ENCODE measurements at places on chromosomes 1 and 21. TPM values are rescaled to one million over a fixed set of nuclear protein-coding genes. Genes with fewer than 3 reads are reported as not detected.

Gene CNIH3
- total RNA-seq: 4.7 TPM

- peak; percentile 75 for DNase-seq
Measured at GRCh38 chr1:34681480-34682451, 73.1 kb upstream of the GJB5 start.

- no peak for DNase-seq
Measured at GRCh38 chr1:24932725-24933294, 2.7 kb upstream of the RUNX3 start.

GRCh38 chr1:169511316-169512005, 25.7 kb upstream of the SLC19A2 start:
- DNase-seq: no peak

DNA sequence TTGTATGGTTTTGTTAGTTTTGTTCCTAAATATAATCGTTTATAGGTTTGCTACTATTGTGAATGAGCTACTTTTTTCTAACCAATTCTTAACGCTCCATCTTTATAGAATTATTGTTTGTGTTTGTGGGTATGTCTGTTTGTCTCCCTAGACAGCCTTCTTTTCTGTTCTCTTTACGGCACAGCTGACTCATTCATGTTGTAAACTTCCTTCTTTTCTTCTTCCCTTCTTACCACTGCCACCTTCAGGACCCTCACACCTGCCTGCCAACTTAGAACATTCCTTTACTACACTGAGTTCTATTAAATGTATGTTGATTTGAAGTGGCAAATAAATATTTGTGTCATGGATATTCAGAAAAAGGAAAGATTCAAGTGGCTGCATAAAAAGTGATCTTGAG, 29.1 kb downstream of the AK5 start:
- no peak for DNase-seq

Gene PRDM16
- total RNA-seq: 21.4 TPM

Gene SMCP
- not detected for total RNA-seq

GRCh38 chr1:77202751-77203150, 16.5 kb downstream of the PIGK start:
- no peak for DNase-seq

Gene PROK1
- total RNA-seq: not detected

Gene SLC2A5
- total RNA-seq: not detected

GRCh38 chr21:42358937-42359336, 7.4 kb downstream of the TFF1 start:
- no peak for DNase-seq

- no peak for DNase-seq
Measured at GRCh38 chr1:33683913-33684312, 180.0 kb upstream of the HMGB4 start.

DNA sequence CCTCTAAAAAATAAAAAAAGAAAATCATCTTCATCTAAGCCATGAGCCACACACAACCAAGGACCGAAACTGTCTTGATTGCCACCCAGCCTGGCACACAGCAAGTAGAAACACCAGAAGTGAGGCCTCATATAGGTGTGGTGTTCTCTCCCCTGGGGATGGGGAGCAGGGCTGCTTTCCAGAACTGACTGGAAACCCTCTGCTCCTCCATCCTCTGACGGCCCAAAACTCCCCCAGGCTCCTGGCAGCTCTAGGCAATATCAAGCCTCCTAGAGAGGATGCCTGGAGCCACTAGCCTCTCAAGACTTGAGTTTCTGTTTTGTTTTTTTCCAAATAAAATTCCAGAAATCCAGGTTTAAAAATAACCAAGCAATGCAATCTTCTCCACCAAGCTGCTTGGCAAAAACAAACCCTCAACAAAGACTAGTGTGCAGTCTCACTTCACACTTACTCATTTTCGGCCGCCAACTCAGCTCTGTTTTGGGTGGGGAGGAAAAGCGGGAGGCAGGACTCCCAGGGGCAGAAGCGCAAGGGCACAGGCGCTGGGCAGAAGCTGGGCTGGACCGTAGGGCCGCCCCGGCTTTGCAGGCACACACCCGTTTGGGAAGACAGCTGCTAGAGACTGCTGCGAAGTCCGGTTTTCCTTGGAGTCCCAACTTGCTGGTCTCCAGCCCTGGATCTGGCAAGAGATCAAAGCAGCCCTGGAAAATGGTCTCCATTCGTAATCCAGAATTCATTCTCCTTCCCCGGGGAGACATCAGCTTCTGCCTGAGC, 78.2 kb upstream of the CAPZB start:
- no peak for DNase-seq

Gene COL18A1
- total RNA-seq: 61.1 TPM

Gene DNM3
- total RNA-seq: 7.7 TPM

- DNase-seq: no peak
Measured at GRCh38 chr21:15557925-15558324, 171.9 kb upstream of the USP25 start.

GRCh38 chr1:20083178-20083944, 13.4 kb downstream of the PLA2G5 start:
- no peak for DNase-seq

- DNase-seq: no peak
Measured at GRCh38 chr1:186292875-186293274, 82.2 kb downstream of the TPR start.

- DNase-seq: peak; percentile 62
Measured at GRCh38 chr1:16727190-16728111, 12.9 kb upstream of the RNU1-4 start.

GRCh38 chr1:158053276-158053675, 59.8 kb downstream of the KIRREL1 start:
- DNase-seq: no peak

Gene PIK3CD
- 30.3 TPM for total RNA-seq

- DNase-seq: no peak
Measured at GRCh38 chr1:67711855-67712212, 26.8 kb downstream of the GADD45A start.

- no peak for DNase-seq
Measured at GRCh38 chr1:87263785-87264184, 64.9 kb upstream of the LMO4 start.

DNA sequence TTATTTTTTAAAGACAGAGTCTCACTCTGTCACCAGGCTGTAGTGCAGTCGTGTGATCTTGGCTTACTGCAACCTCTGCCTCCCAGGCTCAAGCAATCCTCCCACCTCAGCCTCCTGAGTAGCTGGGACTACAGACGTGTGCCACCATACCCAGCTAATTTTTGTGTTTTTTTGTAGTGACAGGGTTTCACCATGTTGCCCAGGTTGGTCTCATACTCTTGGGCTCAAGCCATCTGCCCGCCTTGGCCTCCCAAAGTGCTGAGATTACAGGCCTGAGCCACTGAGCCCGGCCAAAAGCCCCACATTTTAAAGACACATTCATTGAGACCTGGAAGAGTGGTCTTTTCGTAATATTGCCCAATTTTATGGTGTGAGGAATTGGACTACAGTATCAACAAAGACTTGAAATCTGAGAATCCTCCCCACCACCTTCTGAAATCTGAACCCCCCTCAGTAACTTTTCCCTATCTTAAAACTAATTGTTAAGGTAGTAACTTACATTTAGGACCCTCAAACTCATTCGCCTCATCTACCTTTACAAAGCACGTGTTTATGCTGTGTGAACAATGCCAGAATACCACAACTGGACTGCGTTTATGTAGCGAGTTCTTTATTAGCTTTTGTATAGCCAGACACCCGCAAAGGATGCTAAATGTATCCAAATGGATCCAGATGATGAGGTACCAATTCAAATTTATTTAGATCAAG, 2.7 kb downstream of the ERRFI1 start:
- no peak for DNase-seq

DNA sequence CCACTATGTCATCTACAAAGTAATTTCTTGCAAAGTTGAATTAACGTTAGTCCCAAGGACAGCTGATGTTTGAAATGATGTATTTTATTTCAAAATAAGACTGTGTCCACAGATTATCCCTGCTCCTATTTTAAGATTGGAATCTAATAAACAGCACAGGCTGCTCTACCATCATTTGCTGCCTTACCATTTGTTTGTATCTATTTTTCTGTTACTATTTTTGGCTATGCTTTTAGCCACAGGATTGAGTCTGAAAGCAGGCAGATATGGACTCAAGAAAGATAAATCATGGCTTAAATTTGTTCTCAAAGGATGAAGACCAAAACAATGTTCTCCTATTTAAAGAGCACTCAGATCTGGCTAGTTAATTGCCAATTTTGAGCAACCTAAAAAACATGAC, 105.3 kb downstream of the RGS2 start:
- DNase-seq: no peak

DNA sequence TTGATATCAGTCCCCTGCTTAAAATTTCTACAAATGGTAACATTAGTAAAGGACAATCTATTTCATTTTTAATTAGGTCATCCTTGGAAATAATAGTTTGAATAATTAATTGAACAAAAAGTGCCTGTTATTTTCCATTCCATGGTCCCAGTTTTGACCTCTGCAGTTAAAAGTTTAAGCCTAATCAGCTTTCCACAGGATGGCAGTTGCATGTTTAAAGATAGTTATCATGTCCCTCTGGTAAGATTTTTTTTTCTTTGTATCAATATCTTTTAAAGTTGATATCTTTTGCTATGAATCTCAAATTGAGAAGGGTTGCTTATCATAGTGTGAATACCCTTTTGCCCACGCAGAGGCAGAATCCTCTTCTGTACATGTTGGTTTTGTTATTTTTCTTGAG, 90.4 kb downstream of the HS2ST1 start:
- DNase-seq: no peak

Measured in endothelial cell (in vitro differentiated cells).